HFFc6 (cell line): ENCODE measurements at places on chromosomes 4 and X. TPM values are rescaled to one million over a fixed set of nuclear protein-coding genes. Genes with fewer than 3 reads are reported as not detected.

Gene NKAP
- total RNA-seq, result 6.2 to 7.5 TPM (median 7.0 TPM) in 3 replicates

Gene AVPR2
- not detected in 3 replicates for total RNA-seq

Gene IL9R
- total RNA-seq, result 0.10 TPM in 1 of 3 replicates, not detected in the others

Gene CCDC120
- 0.05 to 0.59 TPM (median 0.55 TPM) in 3 replicates for total RNA-seq

Gene EPGN
- total RNA-seq, result 0.33 to 1.2 TPM (median 1.0 TPM) in 3 replicates

Gene KCND1
- total RNA-seq, result 3.7 to 5.7 TPM (median 4.4 TPM) in 3 replicates

Gene LDB2
- total RNA-seq, result 27.0 to 40.4 TPM (median 32.7 TPM) in 3 replicates

Gene GRXCR1
- not detected in 2 replicates for total RNA-seq

DNA sequence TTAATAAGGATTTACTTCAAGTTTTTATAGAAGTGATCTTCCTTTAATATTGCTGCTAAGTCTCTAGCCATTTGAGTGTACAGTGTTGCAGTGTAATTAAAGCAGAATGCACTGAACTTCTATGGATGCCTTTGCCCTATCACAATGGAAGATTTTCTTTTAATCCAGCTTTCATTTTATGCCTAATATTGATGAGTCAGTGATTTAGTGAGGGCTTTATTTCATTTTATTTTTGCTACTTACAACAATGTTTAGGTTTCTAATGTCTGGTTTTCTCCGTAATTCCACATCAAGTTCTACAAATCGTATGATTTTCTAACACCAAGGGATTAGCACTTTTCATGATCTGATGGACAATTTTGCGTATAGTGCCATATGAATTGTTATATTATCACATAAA is 504.1 kb downstream of the PCDH11X start:
- DNase-seq, result no peak
- no peak overlapping the region for H3K4me3 ChIP-seq
- no peaks in the 10 kb centered on the region for H3K4me1 ChIP-seq
- peaks cover 1% of the 10 kb centered on the region; the same call in 1 of the 2 replicates for H3K27me3 ChIP-seq
- H3K27ac ChIP-seq, result no peak overlapping the region

GRCh38 chr4:12692815-12693214 is 791.3 kb downstream of the RAB28 start:
- H3K36me3 ChIP-seq, result peaks cover 4% of the 10 kb centered on the region; the same call in 1 of the 2 replicates
- DNase-seq, result no peak
- H3K27ac ChIP-seq, result no peak overlapping the region
- no peak overlapping the region for H3K4me3 ChIP-seq

GRCh38 chrX:6225288-6225910 is 3.3 kb downstream of the NLGN4X start:
- no peaks in the 10 kb centered on the region for H3K36me3 ChIP-seq
- H3K4me1 ChIP-seq, result no peaks in the 10 kb centered on the region
- H3K4me3 ChIP-seq, result no peak overlapping the region
- no peak for DNase-seq
- H3K27me3 ChIP-seq, result peaks cover 1% of the 10 kb centered on the region; the same call in 1 of the 2 replicates

- H3K36me3 ChIP-seq, result no peaks in the 10 kb centered on the region
- H3K27me3 ChIP-seq, result peaks cover 1% of the 10 kb centered on the region; the same call in 1 of the 2 replicates
- H3K4me3 ChIP-seq, result no peak overlapping the region
- H3K4me1 ChIP-seq, result peaks cover 8% of the 10 kb centered on the region
- H3K27ac ChIP-seq, result no peak overlapping the region
These were observed 24.6 kb downstream of the NYX start for GRCh38 chrX:41471786-41472185.

DNA sequence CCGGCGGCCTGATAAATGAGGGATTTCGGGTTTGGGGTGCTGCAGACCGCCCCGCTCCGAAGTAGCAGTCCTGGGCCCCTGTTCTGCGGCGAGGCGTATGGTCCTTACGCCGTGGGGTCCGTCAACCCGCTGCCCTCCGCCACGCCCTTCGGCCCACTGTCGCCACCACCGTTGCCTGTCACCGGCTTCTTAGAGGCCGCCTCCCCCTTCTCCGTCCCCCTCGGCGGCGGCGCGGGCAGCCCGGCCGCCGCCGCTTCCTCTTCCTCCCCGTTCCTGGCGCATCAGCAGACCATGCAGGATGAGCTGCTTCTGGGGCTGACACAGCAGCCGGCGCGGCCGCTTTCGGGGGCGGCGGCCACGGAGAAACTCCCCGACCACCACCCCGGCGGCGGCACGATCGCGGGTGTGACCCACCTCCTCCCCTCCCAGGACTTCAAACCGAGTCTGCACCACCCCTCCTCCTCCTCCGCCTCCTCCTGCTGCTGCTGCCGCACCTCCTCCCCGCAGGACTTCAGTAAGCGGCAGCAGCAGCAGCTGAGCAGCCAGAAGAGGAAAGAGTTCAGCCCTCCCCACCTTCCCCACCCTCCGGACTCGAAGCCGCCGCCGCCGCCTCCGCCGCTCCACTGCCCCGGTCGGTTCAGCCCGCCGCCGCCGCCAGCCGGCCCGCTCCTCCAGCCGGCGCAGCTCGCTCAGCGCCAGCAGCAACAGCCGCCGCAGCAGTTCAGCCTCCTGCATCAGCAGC is 549 bp downstream of the CPEB2 start:
- H3K27me3 ChIP-seq, result peaks cover 2% of the 10 kb centered on the region
- DNase-seq, result peak; percentile 76
- H3K27ac ChIP-seq, result peak overlapping the region; percentile 96

GRCh38 chr4:139826426-139826825 is 160.8 kb downstream of the MGST2 start:
- no peak overlapping the region for H3K27ac ChIP-seq
- peaks cover 8% of the 10 kb centered on the region for H3K27me3 ChIP-seq
- H3K36me3 ChIP-seq, result no peaks in the 10 kb centered on the region
- no peaks in the 10 kb centered on the region for H3K4me1 ChIP-seq
- H3K4me3 ChIP-seq, result no peak overlapping the region

- H3K36me3 ChIP-seq, result peaks cover 10% of the 10 kb centered on the region; the same call in 1 of the 2 replicates
- H3K4me1 ChIP-seq, result peaks cover 49% of the 10 kb centered on the region
- no peak overlapping the region for H3K4me3 ChIP-seq
- no peak overlapping the region for H3K27ac ChIP-seq
These were observed 553.3 kb downstream of the TLL1 start for GRCh38 chr4:166426300-166426863.

DNA sequence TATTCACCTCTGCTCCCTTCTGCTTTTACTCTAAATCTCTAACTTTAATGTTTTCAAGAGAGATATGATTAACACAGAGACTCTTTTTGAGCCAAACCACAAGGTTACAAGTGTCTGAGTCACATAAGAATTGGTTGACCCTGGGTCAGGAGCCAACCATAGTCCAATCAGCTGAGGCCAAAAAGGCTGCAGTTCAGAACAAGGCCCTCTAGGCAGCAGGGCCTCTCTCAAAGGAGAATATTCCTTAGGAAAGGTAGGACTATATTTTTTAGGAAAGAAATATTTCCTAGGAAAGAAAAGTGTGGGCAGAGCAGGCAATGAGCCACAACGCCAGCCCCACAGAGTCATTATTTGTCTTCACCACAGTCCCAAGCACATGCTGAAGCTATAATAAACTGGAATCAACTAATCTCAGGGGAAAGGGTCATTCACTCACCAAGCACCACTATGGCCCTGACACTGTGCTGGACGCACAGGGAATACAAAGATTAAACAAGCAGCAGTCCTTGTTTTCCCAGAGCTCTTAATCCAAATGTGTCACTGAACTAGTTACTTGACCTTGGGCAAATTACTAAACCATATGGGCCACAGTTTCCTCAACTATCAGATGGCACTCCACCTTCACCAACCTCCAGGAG is 2.2 kb downstream of the ATP8A1 start:
- H3K36me3 ChIP-seq, result no peaks in the 10 kb centered on the region
- H3K27me3 ChIP-seq, result peaks cover 10% of the 10 kb centered on the region
- H3K4me1 ChIP-seq, result peaks cover 34% of the 10 kb centered on the region
- no peak overlapping the region for H3K27ac ChIP-seq

GRCh38 chr4:153943738-153944415 is 155.0 kb upstream of the SFRP2 start:
- no peaks in the 10 kb centered on the region for H3K36me3 ChIP-seq
- DNase-seq, result no peak
- H3K27ac ChIP-seq, result no peak overlapping the region
- H3K4me1 ChIP-seq, result no peaks in the 10 kb centered on the region
- no peaks in the 10 kb centered on the region; the same call in 1 of the 2 replicates for H3K27me3 ChIP-seq

DNA sequence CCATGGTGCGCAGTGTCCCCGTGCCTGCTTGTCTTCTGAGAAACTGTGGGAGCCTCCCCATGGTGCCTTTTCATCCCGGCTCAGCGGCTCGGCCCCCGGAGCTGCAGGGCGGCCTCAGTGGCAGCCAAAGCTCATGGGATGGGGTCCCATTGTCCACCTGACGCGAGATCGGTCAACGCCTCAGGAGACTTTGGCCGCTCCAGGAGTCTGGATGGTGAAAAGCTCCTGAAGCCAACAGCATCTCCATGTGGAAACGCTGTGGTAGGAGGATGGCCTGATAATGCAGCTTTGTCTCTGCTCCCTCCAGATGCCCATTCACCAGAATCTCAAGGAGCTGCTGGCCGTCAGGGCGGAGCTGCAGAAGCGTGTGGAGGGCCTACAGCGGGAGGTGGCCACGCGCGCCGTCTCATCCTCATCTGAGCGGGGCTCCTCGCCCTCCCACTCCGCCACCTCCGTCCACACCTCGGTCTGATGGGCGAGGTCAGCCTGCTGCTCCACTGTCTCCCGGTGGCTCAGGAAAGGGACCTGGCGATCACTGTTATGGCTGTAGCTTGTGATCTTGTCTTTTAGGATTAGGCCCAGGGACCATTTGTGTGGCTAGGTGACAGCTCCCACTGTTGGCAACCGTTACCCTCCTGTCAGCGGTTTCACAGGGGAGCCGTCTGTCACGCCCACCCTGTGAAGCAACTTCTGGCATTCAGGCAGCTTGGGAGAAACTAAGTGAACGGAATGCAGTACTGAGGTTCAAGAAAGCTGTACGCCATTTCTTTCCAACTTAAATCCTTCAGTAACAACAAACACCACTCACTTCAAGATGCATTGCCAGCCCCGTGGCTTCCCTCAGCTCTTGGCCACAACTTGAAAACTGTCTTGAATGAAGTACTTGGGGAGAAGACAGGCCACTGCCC is 69.3 kb downstream of the MTMR1 start:
- no peak overlapping the region for H3K4me3 ChIP-seq
- peaks cover 4% of the 10 kb centered on the region; the same call in 1 of the 2 replicates for H3K36me3 ChIP-seq
- no peak for DNase-seq
- no peaks in the 10 kb centered on the region for H3K4me1 ChIP-seq
- H3K27ac ChIP-seq, result no peak overlapping the region

GRCh38 chr4:162622664-162623063 is 458.9 kb upstream of the FSTL5 start:
- H3K4me3 ChIP-seq, result no peak overlapping the region
- H3K36me3 ChIP-seq, result peaks cover 5% of the 10 kb centered on the region; the same call in 1 of the 2 replicates
- DNase-seq, result no peak
- no peak overlapping the region for H3K27ac ChIP-seq

- DNase-seq, result no peak
- peaks cover 2% of the 10 kb centered on the region; the same call in 1 of the 2 replicates for H3K27me3 ChIP-seq
- peak overlapping the region; percentile 98 for H3K4me3 ChIP-seq
- H3K4me1 ChIP-seq, result peaks cover 16% of the 10 kb centered on the region
- peak overlapping the region; percentile 90; the same call in 1 of the 2 replicates for H3K27ac ChIP-seq
These were observed 1.3 kb downstream of the BGN start for GRCh38 chrX:153495903-153496589.

GRCh38 chrX:134246282-134246681 is 9.3 kb downstream of the CCDC160 start:
- H3K36me3 ChIP-seq, result no peaks in the 10 kb centered on the region
- no peak for DNase-seq
- H3K27me3 ChIP-seq, result peaks cover 3% of the 10 kb centered on the region; the same call in 1 of the 2 replicates

GRCh38 chr4:168197926-168198325 is 105.6 kb downstream of the ANXA10 start:
- no peak overlapping the region for H3K4me3 ChIP-seq
- peaks cover 21% of the 10 kb centered on the region for H3K4me1 ChIP-seq
- no peak overlapping the region for H3K27ac ChIP-seq
- H3K27me3 ChIP-seq, result no peaks in the 10 kb centered on the region; the same call in 1 of the 2 replicates

- peaks cover 12% of the 10 kb centered on the region; the same call in 1 of the 2 replicates for H3K36me3 ChIP-seq
- H3K27me3 ChIP-seq, result peaks cover 4% of the 10 kb centered on the region; the same call in 1 of the 2 replicates
- DNase-seq, result no peak
- H3K4me1 ChIP-seq, result no peaks in the 10 kb centered on the region
- no peak overlapping the region for H3K27ac ChIP-seq
- no peak overlapping the region for H3K4me3 ChIP-seq
These were observed 15.2 kb downstream of the USP11 start for GRCh38 chrX:47247999-47248320.

DNA sequence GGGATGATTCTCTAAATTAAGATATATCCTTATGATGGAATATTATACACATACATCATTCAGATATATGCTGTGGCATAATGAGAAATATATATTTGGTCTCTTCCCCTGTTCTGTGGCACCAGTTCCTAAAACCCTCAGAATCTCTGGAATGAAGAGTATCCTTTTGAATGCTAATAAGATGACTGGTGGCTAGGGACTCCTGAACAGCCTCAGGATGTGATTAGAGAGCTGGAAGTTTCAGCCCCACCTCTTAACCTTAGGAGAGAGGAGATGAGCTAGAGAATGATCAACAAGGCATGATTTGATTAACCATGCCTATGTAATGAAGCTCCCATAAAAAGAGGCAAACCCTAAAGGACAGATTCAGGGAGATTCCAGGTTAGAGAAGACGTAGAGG is 632.0 kb downstream of the IQCM start:
- H3K27me3 ChIP-seq, result peaks cover 2% of the 10 kb centered on the region
- H3K36me3 ChIP-seq, result no peaks in the 10 kb centered on the region
- H3K4me1 ChIP-seq, result peaks cover 9% of the 10 kb centered on the region

- H3K27ac ChIP-seq, result no peak overlapping the region
- no peaks in the 10 kb centered on the region for H3K4me1 ChIP-seq
- H3K4me3 ChIP-seq, result no peak overlapping the region
- H3K27me3 ChIP-seq, result 0 out of 2 replicates have a peak, but pooled peaks cover 1% of the 10 kb centered on the region
These were observed 247.2 kb downstream of the HNRNPD start for GRCh38 chr4:82126512-82127040.

DNA sequence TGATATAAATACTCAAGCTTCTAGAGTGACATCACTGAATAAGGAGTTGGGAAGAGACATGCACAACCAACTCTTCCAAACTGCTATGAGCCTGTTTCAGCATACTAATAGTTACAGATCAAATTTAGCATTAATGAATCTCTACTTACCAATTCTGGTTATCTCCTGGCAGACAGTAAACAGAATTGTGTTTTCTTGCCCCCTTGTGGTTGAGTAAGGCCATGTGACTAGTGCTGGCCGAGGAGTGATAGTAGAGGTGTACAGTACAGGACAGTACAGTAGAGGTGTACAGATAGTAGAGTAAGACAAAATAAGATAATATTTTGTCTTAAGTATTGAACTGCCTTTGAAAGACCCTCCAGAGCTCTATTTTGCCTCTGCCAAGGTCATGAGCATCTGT is 681.4 kb downstream of the GABRG1 start:
- H3K27ac ChIP-seq, result no peak overlapping the region
- DNase-seq, result no peak
- H3K27me3 ChIP-seq, result no peaks in the 10 kb centered on the region
- H3K4me3 ChIP-seq, result no peak overlapping the region

- no peak overlapping the region for H3K4me3 ChIP-seq
- no peaks in the 10 kb centered on the region for H3K27me3 ChIP-seq
- DNase-seq, result no peak
- H3K36me3 ChIP-seq, result peaks cover 35% of the 10 kb centered on the region
- H3K27ac ChIP-seq, result no peak overlapping the region
These were observed 49.8 kb downstream of the MANBA start for GRCh38 chr4:102710986-102711385.
